ENCODE measurements at places on chromosomes 4 and X. TPM values are rescaled to one million over a fixed set of nuclear protein-coding genes. Genes with fewer than 3 reads are reported as not detected.

Gene PRSS12
- 1.5 TPM for total RNA-seq

Gene SORBS2
- total RNA-seq: 13.8 TPM

Gene STPG2
- 0.24 TPM for total RNA-seq

Gene FRMPD4
- total RNA-seq: 0.05 TPM

DNA sequence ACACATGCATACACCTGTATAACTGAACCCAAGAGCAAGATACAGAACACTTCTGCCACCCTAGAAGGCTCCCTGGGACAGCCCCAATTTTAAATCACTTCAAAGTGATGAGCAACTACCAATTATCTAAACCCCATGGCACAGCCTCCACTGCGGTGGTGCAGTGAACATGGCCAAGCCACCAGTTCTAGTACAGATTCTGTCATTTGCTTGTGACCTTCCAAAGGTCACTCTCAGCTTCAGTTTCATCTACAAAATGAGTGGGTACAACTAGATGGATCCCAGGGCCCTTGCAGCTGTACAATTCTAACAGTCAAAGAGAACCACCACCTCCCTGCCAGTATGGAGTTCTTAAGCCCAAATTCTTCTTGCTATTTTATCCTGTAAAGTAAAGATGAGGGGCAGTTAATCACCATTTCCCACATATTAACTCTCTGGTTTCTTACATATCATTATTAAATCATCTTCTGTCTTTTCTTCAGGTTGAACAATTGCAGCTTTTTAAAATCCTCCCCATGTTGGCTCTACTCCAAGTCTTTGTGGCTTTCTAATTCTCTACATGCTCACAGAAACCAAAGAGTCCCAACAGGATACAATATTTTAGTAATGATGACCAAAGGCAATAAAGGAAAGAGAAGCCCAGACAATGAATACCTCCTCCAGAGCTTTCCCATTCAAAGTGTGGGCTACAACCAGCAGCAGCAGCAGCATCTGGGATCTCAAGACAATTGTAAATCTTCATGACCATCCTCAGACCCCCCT lies 39.0 kb upstream of the GPM6B start:
- DNase-seq: no peak

GRCh38 chrX:52363247-52363883 lies 5.5 kb upstream of the XAGE2 start:
- DNase-seq: no peak

DNA sequence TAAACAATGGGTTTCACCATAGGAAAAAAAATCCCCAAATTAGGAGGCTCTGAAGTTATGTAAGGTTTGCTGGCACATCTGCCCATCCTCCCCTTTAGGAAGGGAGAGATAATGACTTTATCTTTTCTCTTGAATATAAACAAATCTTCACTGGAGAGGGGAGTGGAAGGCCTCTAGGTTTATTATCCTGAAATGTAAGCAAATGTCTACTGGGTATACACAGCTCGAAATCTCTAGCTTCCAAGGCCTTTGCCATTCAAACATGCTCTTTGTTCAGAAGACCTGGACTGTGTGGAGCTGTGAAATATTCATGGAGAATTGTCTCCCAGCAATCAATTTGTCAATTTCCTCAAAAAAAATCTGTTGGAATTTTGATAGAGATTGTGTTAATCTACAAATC lies 21.7 kb upstream of the MED14 start:
- no peak for DNase-seq

GRCh38 chr4:6526671-6527091 lies 48.3 kb upstream of the MAN2B2 start:
- DNase-seq: no peak

GRCh38 chrX:72105436-72105835 lies 26.3 kb downstream of the RTL5 start:
- DNase-seq: no peak

DNA sequence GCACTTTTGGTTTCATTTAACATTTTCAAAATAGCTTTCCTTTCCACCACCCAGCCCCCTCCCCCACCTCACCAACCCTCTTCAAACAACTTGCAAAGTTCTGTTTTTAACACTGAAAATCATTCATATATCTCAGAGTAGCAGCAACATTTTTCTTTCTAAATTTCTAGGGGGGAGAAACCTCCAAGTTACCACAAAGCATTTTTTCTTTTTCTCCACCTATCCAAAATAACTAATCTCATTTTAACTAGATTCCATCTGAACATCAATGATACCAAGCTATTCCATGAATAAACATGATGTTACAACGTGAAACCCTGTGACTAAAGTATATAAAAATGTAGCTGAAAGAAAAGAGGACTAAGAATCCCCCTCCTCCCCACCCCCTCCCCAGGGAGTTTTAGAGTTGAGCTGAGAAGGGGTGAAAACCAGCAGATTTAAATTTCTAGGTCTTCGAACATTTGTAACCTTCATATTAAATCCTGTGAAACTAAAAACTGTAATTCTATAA lies 5.2 kb downstream of the LDB2 start:
- no peak for DNase-seq

Data from thymus (tissue), 14 donors.